NAMALWA (cell line): ENCODE measurements at places on chromosomes 2 and 18.

- DNase-seq = no peak
These were observed 3.9 kb downstream of the INPP4A start for GRCh38 chr2:98448441-98449145.

GRCh38 chr18:36420826-36421225 lies 123.3 kb downstream of the FHOD3 start:
- DNase-seq = no peak

DNA sequence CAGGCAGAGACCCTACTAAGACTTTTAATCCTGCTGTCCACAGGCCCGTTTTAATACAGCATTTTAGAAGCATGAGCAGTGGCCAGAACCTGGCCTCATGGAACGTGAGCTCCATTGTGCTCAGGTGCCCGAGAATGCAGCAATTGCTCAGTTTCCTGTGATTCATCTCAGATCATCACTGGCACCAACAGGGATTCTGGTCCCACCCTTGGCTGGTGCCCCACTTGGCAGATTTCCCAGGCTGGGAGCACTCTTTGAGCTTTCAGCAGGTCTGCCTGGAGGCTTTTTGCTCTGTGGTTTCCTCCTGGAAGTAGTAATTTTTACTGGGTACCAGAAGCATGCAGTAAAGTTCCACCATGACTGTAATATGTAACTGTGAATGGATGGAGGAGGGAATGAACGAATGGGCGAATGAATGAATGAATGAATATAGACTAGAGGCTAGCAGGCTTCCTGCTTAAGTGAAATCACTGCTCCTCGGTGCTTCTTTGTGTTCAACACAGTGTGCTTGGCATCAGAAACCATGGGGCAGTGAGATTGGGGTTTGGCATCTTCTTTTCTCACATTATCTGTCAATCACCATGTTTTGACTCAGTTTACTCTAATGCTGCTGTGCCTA lies 312.9 kb downstream of the PRKCE start:
- no peak for DNase-seq

- no peak for DNase-seq
These were observed 1.7 kb downstream of the MYCN start for GRCh38 chr2:15941871-15942710.

DNA sequence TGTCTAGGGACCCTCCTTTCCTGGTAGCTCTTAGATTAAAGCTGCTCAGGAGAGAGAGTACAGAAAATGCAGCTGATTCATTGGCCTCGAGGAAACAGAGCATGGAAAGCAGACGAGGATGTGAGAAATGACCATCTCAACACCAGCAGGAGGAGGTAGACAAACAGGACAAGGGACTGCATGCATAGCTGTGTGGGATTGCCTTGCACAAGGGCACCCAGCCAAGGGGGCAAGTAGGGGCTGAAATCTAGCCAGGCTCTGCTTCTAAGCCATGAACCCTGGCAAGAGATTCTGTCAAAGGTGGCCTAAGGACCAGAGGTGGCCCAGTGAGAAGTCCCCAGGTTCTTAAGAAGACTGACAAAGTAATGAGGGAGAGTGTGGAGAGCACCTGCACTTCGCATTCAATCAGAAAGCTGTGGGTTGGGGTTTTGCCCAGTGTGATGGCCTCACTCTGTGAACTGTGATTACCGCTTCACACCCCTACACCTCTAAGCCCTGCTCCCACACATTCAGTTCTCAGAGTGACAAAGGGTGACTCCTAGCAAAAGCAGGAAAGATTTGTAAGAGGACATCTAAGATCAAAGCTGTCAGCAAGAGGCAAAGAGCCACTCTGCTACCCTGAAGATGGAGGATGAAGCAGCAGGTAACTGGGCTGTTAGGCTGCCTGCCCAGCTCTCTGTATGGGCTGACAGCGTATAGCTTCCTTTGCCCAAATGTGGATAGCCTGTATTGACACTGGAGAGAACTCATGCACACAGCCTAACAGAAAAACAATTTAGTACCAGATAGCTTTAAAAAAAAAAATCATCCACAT lies 151.3 kb upstream of the PELI1 start:
- DNase-seq = no peak

GRCh38 chr2:150222379-150222778 lies 265.1 kb downstream of the RND3 start:
- no peak for DNase-seq

DNA sequence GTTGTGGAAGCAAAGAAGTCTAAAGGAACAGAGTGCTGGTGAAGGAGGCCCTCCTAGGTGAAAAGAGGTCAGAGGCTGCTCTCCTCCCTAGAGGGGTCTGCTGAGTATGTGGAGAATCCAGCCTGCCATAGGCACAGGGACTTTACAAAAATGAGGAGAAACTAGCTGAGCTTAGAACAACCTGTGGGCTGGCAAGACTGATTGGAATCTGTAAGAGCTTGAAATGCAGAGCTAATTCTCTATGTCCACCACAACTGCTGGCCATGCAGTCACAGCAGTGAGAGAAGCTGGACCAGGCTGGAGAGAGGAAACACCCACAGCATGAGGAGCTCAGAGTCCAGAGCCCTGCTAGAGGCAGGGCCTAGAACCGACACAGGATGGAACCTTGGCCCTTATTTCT lies 251.0 kb upstream of the MGAT5 start:
- no peak for DNase-seq

DNA sequence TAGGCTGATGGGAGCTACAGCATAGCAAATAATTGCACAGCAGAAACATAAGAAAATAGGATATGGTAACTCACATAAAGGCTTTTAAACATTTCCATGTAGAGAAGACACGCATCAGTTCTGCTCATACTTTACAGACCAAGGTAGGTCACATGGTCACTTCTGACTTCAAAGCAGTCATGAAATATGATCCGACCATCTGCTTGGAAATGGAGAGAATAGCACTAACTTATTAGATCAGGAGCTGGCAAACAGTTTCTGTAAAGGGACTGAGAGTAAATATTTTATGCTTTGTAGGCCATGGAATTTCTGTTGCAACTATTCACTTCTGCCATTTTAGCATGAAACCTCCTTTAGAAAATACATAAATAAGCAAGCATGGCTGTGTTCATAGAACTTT lies 936.6 kb upstream of the FANCL start:
- DNase-seq = no peak

- no peak for DNase-seq
These were observed 41.2 kb downstream of the GBX2 start for GRCh38 chr2:236127010-236127409.
